Activated naive CD4-positive, alpha-beta T cell treated with Interleukin-2 at 50 U/mL for 16 hours (primary cell): ENCODE measurements at places on chromosomes 3 and 15.
A peak's percentile ranks its signal among the peaks of the same experiment; 100 is the strongest.

GRCh38 chr15:39267685-39268084 lies 313.2 kb upstream of the THBS1 start:
- DNase-seq, result no peak

DNA sequence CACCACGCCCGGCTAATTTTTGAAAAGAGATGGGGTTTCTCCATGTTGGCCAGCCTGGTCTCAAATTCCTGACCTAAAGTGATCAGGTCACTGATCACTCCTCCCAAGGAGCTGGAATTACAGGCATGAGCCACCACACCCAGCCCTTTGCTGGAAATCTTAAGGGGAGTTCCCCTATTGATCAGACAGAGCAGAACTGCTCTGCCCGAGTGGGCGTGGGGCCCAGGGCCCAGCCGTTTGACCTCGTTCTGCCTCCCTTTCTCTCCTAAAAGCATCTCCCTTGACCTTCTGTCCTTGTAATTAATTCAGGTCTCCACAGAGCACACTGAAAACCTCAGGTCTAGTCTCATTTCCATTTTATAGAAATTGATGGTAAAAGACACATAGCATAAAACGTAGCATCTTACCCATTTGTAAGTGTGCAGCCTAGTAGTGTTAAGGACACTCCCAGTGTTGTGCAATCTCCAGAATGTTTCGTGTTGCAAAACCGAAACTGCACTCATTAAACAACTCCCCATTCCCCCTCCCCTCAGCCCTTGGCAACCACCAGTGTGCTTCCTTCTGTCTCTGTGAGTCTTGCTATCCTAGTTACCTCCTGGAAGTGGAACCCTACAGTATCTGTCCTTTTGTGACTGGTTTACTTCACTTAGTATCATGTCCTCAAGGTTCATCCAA lies 89.3 kb downstream of the SLCO3A1 start:
- DNase-seq, result peak; percentile 31

DNA sequence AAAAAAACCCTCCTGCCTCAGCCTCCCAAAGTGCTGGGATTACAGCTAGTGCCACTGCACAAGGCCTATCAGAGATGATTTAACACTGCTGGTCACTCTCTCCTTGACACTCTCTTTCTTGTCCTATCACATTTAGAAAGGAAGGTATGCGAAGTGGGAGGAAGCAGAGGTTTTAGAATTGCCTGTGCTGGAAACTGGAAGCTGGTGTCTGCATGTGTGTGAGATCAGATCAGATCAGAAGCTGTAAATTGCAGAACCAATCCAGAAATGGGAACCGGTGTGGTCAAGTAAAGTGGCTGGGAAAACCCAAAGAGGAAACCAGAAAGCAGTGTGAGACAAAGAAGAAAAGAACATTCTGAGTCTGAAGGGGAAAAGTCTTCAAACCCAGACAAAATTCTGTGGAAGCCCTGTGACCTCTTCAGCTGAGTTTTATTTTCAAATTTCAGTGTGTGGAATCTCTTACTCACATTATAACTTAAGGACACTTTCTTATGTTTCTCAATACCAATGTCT lies 2.8 kb downstream of the EFHB start:
- peak; percentile 40 for DNase-seq

- DNase-seq, result no peak
These were observed 108.4 kb downstream of the GHSR start for GRCh38 chr3:172339892-172340291.

GRCh38 chr15:92719021-92719420 lies 63.4 kb upstream of the FAM174B start:
- no peak for DNase-seq

DNA sequence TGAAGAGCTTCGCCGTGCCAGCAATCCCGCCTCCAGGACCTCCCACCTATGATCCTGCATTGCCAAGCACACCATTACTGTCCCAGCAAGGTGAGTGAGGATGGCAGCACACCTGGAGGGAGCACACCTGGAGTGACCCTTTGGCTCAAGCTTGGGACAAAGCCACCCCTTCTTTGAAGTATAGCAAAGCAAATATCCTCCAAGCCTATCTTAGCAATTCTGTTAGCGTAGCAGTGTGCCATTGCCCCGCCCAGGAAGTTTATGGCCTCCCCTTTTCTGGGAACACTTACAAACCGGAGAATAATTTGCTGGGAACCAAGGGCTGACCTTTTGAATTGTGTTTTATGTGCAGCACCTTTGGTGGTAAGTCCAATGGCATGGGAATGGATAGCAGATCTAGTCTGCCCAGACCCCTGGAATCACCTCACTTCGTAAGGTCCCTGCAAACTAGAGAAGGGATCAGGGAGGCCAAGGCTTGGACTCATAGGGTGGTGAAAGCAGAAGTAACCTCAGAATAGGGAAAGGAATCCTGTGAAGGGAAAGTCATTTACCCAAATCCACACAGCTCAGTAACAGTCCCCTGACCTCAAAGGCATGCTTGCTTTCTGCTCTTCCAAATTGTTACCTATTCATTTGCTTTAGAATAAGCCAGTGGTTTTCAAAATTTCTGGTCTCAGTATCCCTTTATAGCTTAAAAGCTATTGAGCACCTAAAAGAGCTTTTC lies 70.1 kb downstream of the HCN4 start:
- no peak for DNase-seq

- no peak for DNase-seq
These were observed 51.8 kb downstream of the NOX5 start for GRCh38 chr15:69066007-69066995.

DNA sequence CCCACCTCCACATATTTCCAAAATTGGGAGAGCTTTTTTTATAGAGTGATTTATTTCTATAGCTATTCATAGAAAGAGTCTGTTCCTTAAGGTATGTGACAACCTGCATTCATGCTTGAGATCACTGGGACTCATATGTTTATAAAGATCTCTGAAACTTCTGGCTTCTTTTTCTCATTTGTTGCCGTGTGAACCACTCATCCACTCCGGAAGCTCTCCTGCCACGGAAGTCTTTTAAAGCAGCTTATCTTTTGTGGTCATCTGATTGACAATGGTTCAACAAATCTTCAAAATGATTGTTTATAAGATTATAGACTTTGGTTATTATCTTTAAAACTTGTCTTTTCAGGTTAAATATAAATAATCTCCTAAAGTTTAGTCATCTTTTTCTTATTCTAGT lies 260.5 kb downstream of the C3orf38 start:
- no peak for DNase-seq

GRCh38 chr3:171752329-171752728 lies 58.0 kb downstream of the PLD1 start:
- DNase-seq, result no peak

- DNase-seq, result peak; percentile 28
These were observed 186.5 kb downstream of the FOXP1 start for GRCh38 chr3:71397046-71397445.

DNA sequence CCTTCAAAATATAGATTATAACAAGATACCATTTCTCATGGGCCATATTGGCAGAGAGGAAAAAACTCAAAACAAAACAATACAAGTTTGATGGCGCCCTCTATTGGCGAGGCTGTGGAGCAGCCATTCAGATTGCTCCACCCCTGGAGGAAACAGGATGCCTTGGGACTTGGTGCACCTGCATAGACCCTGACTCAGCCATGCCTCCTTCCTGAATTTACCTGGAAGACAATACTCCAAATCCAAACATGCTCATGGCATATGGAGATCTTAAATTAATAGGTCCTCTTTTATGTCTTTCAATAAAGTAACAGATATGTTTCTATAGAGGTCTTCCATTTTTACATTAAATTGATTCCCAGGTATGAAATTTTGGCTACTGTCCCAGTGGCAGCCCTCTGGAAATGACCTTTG lies 90.0 kb downstream of the APBA2 start:
- DNase-seq, result peak; percentile 60

DNA sequence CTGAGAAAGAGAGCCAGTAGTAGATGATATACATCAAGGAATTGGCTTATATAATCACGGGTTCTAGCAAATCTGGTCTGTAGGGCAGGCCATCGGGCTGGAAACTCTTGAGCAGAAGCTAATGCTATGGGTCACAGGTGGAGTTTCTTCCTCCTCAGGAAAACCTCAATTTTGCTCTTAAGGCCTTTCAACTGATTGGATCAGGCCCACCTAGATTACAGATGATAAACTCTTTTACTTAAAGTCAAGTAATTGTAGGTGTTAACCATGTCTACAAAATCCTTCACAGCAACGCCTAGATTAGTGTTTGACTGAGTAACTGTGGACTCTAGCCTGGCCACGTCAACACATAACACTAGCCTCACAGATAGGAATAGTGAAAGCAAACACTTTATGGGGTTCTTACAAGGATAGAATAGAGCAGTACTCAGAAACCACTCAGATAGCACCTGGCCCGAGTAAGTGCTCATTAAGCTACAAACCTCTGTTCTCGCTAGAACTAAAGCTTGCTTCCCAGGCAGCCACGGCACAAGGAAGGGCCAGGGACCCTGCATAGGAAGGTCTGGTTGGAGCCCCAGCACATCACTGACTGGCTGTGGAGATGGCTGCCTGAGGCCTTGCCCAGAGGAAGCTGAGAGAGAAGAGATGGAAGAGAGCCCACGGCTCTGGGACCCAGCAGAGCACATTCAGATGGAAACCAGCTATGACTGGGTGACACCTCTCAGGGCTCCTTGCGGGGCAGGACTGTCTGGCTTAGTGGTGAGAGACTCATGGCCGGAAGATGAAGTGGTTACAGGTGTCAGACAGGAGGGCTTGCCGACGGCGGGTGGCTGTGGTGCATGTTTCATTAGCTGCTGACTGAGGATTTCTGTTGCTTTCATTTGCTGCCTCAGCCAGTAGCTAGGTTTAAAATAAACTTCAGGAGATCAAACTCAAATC lies 202.5 kb upstream of the TLE3 start:
- peak; percentile 79 for DNase-seq

- no peak for DNase-seq
These were observed 70.6 kb downstream of the USF3 start for GRCh38 chr3:113625834-113626233.

DNA sequence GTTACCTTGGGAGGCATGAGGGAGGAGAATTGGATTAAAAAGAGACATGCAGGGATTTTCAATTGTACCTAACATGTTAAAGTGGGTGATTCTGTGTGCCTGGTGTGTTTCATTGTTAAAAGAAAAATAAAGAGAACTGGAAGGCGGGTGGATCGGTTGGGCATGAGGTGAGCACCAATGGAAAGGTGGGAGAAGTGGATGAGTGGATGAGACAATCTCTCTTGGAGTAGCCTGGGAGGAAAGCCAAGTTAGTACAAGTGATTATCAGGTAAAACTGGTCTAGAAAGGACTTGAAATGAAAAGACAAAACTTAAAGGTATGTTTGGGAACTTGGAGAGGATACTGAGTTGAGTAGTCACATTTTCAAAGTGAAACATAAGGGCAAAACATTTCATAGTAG lies 12.1 kb downstream of the VEPH1 start:
- no peak for DNase-seq

GRCh38 chr15:71921191-71921590 lies 110.8 kb downstream of the NR2E3 start:
- no peak for DNase-seq

GRCh38 chr3:160162440-160162839 lies 62.8 kb upstream of the C3orf80 start:
- DNase-seq, result no peak

DNA sequence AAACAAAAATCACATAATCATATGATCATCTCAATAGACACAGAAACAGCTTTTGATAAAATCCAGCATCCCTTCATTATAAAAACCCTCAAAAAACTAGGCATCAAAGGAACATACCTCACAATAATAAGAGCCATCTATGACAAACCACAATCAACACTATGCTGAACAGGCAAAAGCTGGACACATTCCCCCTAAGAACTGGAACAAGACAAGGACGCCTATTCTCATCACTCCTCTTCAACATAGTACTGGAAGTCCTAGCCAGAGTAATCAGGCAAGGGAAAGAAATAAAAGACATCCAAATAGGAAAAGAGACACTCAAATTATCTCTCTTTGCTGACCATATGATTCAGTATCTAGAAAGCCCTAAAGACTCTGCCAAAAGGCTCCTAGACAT lies 54.9 kb upstream of the SLC12A8 start:
- DNase-seq, result no peak

- DNase-seq, result no peak
These were observed 47.9 kb downstream of the YEATS2 start for GRCh38 chr3:183745300-183746098.

DNA sequence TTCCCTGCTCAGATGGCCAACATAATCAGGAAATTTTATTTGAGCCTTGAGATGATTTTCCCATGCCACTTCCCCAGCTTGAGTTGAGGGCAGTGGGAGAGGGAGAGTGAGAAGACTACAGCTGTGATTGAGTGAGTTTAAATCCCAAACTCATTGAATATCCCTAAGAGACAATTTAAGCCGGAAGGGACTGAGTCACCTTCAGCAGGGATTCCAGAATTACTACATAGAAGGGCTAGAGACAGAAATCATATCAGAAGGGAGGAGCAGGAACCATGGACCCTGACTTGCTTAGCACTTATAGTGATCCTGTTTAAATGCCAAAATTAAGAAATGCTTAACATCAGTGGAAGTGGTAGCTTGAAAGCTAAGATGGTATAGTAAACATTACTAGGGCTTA lies 312.2 kb upstream of the SLCO3A1 start:
- no peak for DNase-seq
